ENCODE measurements at places on chromosomes 7 and 10. TPM values are rescaled to one million over a fixed set of nuclear protein-coding genes. Genes with fewer than 3 reads are reported as not detected.

The OGDHL gene
- 21.4 TPM for total RNA-seq

The TBX20 gene
- total RNA-seq, result 2.1 TPM

The OR13A1 gene
- not detected for total RNA-seq

The ORAI2 gene
- total RNA-seq, result 20.2 TPM

The JCAD gene
- 13.0 TPM for total RNA-seq

The MDH2 gene
- total RNA-seq, result 302 TPM

The LIPJ gene
- not detected for total RNA-seq

The VAX1 gene
- total RNA-seq, result not detected

The TAS2R4 gene
- total RNA-seq, result 1.3 TPM

The GPR85 gene
- total RNA-seq, result not detected

DNA sequence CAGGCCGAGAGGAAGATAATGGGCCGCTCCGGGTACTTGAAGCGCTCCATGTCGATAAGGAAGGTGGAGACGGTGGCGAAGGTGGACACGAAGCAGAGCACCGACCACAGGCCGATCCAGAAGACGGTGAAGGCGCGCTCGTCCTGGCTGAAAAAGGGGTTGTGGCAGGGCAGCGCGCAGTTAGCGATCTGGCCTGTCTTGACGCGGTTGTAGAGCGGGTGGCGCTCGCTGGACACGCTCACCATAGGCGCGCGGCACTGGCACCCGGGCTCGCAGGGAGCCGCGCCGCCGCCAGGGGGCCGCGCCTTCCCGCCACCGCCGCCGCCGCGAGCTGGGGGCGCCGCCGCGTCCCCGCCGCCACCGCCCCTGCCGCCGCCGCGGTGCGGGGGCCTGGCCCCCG lies 1.6 kb downstream of the FZD8 start:
- peaks cover 4% of the 10 kb centered on the region for H3K27me3 ChIP-seq
- no peak overlapping the region for H3K27ac ChIP-seq
- peaks cover 3% of the 10 kb centered on the region for H3K4me1 ChIP-seq

DNA sequence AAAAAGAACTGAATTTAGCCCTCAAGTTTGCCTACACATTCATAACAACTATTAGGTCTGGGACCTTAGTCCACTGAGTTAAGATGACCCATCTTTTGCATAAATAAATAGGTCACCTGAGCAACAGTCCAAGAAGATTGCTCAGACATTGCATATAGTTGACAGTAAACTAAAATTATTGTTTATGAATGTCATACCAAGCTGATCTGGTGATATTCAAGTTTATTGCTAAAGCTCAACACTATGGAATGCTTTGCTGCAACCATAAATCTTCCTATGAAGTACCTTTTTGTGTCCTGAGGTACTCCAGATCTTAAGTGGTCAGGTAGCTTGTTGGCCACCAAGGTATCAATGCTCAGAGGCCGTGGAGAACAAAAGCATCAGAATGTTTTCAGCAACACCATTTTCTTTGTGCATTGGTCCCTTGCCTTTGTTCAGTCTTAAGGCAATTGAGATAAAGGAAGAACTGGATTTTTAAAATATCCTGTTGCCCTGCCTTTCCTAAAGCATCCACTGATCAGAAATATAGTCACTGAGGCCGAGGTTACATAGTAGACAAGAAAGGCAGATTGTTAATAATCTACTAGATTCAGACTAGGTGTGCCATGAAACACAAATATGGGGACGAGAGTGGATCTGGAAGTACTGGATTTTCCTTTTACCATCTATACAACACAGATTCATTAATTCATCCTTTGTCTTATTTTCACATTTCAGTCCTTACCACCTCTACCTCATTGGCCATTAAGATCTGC lies 321.3 kb downstream of the PTEN start:
- no peak for DNase-seq
- no peaks in the 10 kb centered on the region for H3K36me3 ChIP-seq
- H3K27ac ChIP-seq, result no peak overlapping the region
- no peak overlapping the region for H3K4me3 ChIP-seq
- H3K27me3 ChIP-seq, result no peaks in the 10 kb centered on the region

GRCh38 chr7:94183289-94183749 lies 179.2 kb upstream of the BET1 start:
- peaks cover 25% of the 10 kb centered on the region for H3K4me1 ChIP-seq
- H3K36me3 ChIP-seq, result no peaks in the 10 kb centered on the region
- H3K27me3 ChIP-seq, result no peaks in the 10 kb centered on the region
- H3K4me3 ChIP-seq, result no peak overlapping the region

DNA sequence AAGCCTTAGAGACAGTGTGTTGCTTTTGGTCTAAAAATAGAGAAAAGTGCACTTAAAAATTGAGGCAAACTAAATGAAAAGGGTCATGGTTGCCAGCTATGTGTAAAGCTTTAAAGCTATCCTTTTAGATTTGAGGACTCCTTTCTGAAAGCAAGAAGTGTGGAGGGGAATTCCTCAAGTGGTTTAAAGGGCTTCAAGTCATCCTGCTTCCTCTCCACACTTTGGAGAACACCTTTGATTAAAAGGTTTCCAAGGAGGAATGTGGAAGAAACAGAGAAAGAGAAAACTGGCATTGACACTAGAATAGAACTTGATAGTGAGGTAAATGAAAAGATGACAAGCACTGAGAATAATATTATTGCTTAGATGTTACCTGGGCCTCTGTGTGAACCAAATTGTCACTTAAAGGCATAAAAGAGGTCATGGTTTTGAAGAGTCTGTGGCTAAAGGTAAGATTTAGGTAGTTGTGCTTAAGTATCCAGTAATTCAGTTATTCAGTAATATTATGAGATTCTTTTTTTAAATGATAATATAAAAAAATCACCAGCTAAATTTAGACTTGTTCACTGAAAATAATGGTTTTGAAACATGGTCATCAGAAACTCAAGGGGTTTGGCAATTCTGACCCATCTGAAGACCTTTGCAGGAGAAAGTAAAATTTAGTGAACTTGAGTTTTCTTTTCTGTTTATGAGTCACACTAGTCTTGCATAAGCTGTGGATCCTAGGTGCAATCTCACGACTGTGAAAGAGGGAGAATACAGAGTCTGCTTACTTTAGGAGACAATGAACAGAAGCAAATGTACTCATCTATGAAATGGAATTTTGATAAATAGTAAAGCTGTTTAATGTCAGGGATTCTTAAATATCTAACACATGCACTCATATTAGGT lies 466.0 kb downstream of the KIF20B start:
- no peaks in the 10 kb centered on the region for H3K27me3 ChIP-seq
- H3K27ac ChIP-seq, result no peak overlapping the region
- no peaks in the 10 kb centered on the region for H3K36me3 ChIP-seq

DNA sequence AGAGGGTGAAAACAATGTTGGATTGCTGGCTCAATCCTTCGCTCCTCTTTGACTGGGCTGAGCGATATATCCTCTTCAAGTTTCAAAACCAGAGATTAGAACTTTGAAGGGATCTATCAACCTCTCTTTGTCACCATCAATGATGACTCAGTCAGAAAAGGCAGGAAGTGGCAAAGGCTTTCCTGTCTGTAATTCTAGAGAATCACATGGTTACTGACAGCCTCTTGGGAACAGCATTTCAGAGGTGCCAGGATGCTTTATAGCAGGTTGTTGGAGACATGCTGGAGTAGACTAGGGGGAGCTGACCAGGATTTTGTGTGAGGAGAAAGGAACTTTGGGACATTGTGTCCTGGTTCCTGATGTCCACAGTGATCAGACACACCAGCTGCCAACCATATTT lies 81.3 kb downstream of the PRKCQ start:
- no peaks in the 10 kb centered on the region for H3K27me3 ChIP-seq
- no peak overlapping the region for H3K27ac ChIP-seq
- DNase-seq, result no peak
- no peaks in the 10 kb centered on the region for H3K4me1 ChIP-seq

DNA sequence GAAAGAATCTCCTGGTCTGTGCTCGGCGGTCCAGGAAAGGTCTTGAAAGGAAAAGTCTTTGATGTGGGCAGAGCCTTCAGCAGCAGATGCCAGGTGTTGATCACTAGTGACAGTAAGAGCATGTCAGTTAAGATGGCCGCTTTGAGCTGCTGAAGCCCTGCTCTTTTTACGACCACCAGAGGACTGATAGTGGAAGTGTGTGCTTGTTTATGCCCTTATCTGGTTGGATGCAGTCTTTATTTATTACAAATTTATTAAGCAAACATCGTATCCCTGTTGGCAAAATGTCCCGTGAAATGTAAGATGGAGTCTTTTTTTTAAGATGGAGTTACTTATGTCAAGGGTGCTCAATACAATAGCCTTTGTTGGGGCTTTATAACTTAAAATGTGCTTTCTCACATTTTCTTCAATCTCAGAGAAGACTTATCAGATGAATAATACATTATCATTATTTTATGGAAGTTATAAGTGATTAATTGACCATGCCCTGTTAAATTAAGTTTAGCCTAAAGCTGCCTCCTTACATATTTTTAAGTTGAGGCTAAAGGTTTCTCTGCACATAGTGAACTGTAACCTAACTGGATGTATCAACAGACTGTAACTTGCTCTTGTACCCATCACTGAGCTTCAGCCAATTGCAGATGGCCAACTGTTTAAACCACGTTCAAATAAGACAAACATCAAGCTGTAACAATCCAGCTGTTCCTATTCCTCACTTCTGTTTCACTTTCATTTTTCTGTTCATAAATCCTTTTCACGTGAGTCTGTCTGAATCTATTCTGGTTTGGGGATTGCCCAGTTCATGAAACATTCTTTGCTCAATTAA lies 97.4 kb upstream of the PIK3CG start:
- no peak overlapping the region for H3K4me3 ChIP-seq
- no peak for DNase-seq
- no peaks in the 10 kb centered on the region for H3K27me3 ChIP-seq
- no peaks in the 10 kb centered on the region for H3K36me3 ChIP-seq
- H3K4me1 ChIP-seq, result peaks cover 29% of the 10 kb centered on the region

- peaks cover 6% of the 10 kb centered on the region for H3K4me1 ChIP-seq
- no peaks in the 10 kb centered on the region for H3K27me3 ChIP-seq
- H3K4me3 ChIP-seq, result no peak overlapping the region
- DNase-seq, result peak; percentile 11
These were observed 6.4 kb downstream of the VAX1 start for GRCh38 chr10:117131376-117132327.

- H3K27me3 ChIP-seq, result no peaks in the 10 kb centered on the region
- H3K36me3 ChIP-seq, result no peaks in the 10 kb centered on the region
- peak; percentile 78 for DNase-seq
- H3K27ac ChIP-seq, result peak overlapping the region; percentile 76
- peaks cover 6% of the 10 kb centered on the region for H3K4me1 ChIP-seq
These were observed 102.2 kb upstream of the ZNF438 start for GRCh38 chr10:31133792-31134310.

DNA sequence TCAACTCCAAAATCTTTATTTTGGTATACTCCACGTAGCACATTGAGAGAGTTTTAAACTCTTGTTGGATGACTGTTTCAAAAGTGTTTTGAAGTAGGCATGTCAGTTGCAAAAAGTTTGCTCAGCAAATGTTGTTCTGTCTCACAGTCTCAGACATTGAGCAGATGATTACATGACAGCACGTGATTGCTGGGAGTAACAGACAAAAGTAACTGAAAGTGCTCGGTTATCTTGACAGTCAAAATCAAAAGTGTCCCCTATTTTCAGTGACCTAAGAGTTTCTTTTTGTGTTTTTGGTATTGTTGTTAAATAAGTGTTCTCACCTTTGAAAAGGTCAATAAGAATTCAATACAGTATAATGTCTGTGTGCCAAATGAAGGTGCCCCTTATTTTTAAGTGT lies 84.3 kb downstream of the CFTR start:
- no peak overlapping the region for H3K27ac ChIP-seq
- no peak for DNase-seq
- peaks cover 3% of the 10 kb centered on the region for H3K36me3 ChIP-seq
- H3K4me1 ChIP-seq, result peaks cover 42% of the 10 kb centered on the region
- no peak overlapping the region for H3K4me3 ChIP-seq

- no peak overlapping the region for H3K27ac ChIP-seq
- H3K4me1 ChIP-seq, result no peaks in the 10 kb centered on the region
- H3K4me3 ChIP-seq, result no peak overlapping the region
- DNase-seq, result no peak
These were observed 358.2 kb upstream of the NPVF start for GRCh38 chr7:25586513-25586912.

GRCh38 chr7:123285076-123285700 lies 85.4 kb upstream of the SLC13A1 start:
- no peak overlapping the region for H3K27ac ChIP-seq
- H3K27me3 ChIP-seq, result no peaks in the 10 kb centered on the region
- H3K36me3 ChIP-seq, result no peaks in the 10 kb centered on the region
- H3K4me1 ChIP-seq, result no peaks in the 10 kb centered on the region
- DNase-seq, result no peak

DNA sequence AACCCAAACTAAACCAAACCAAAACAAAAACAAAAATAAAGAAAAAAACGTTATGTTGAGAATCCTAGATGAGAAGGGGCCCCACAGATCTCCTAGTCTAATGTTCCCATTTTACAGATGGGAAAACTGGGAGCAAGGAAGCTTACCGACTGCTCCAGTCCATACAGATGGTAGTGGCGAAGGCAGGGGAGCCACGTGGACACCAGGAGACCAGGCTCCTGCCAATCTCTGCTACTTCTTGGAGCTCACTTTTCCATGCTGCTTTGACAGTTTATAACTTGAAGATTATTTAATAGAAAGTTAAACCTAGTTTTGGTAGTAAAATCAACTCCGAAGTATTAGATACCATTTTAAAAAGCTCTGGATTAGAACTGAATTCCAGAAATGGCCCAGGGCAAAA lies 62.0 kb downstream of the GATA3 start:
- H3K4me1 ChIP-seq, result peaks cover 47% of the 10 kb centered on the region
- H3K27me3 ChIP-seq, result no peaks in the 10 kb centered on the region
- no peaks in the 10 kb centered on the region for H3K36me3 ChIP-seq
- no peak for DNase-seq
- no peak overlapping the region for H3K27ac ChIP-seq

DNA sequence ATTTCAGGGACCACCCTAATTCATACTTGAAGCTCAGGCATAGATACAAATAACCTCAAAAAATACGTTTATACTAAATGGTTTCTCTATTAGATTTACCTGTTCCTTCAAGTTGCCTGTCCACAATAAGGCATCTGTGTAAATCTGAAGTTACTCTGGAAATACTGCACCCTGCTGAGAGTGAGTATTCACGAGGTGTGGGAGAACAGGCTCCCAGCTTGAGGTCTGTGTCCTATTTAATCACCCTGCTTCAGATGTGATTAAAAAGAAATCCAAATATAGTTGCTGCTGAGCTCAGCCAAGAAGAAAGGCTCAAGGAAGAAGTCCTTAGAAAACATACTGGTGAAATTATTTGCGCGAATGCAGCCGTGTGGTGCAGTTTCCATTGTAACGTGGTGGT lies 136.8 kb downstream of the KLF6 start:
- no peak for DNase-seq
- H3K4me1 ChIP-seq, result no peaks in the 10 kb centered on the region
- H3K27me3 ChIP-seq, result no peaks in the 10 kb centered on the region
- no peak overlapping the region for H3K27ac ChIP-seq
- H3K36me3 ChIP-seq, result no peaks in the 10 kb centered on the region

GRCh38 chr7:18541871-18542212 lies 46.3 kb downstream of the HDAC9 start:
- no peak overlapping the region for H3K4me3 ChIP-seq
- H3K4me1 ChIP-seq, result no peaks in the 10 kb centered on the region
- no peak overlapping the region for H3K27ac ChIP-seq
- no peak for DNase-seq
- no peaks in the 10 kb centered on the region for H3K27me3 ChIP-seq

Measured in Caco-2 (cell line).